GM06990 (cell line): ENCODE measurements at places on chromosomes 6 and 20.
A peak's percentile ranks its signal among the peaks of the same experiment; 100 is the strongest.

- DNase-seq: no peak
Measured at GRCh38 chr6:80674669-80675068, 568.2 kb downstream of the BCKDHB start.

DNA sequence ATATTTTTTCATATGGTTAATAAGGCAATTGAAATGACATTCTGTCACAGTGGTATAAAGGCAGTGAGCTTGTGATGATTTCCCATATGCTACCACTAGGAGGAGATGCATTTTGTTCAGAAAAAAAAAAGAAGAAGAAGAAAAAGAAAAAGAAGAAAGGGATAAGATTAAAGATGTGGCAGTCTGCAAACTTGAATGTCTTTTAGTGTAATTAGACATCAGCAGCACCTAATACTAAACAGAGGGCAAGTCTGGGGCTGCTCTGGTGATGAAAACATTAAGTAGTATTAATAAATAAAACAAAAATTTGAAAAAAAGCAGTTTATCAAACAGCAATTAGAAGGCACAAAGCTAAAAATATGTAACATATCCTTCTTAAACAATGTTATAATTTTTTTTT lies 95.4 kb upstream of the DEFB112 start:
- no peak for DNase-seq

GRCh38 chr6:37170273-37171200 lies 585 bp downstream of the PIM1 start:
- DNase-seq: no peak

- DNase-seq: no peak
Measured at GRCh38 chr20:48164566-48165400, 379.5 kb upstream of the SULF2 start.

DNA sequence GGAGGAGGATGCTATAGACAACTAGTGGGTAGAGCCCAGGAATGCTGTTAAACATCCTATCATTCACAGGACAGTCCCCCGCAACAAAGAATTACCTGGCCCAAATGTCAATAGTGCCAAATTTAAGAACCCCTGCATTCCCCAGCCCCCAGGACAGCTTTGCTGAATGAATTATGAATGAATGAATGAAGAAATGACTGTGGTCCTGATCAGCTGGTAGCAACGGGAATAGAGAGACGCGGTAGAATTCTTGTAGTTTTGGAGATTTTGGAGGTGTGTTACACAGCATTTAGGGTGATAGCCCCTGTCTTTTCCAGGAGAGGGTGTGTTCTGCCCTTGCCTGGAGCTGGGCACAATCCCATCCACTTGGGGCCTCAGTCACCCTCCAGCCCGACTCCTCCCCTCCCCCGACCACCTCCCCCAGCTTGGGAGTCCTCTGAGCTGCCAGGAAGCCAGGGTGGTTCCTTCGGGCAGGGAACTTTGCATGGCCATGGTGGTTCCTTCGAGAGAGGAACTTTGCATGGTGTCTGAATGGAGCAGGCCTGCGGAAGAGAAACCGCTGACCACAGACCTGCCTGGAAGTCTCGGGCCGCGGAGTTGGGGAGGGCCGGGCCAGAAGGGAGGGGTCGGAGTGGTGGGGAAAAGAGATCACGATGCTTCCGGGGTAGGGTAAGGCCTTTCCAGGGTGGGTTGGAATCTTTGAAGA lies 1.0 kb upstream of the HCK start:
- DNase-seq: peak; percentile 49

DNA sequence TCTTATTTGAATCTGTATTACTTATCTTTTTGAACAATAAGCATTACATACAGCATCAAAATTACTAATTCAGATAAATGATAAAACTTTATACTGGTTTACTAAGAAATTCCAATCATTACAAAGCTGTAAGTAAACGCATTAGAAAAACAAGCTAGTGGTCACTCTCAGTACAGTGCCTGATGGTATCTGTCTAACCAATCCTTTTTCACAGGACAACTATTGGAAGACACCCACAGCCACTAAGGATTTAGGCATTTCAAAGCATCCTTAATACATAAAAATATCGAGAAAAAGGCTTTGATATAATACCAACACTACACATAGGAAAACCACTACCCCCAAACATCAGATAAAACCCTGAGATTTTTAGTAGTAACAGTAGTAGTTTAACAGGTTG lies 2.6 kb downstream of the CD164 start:
- no peak for DNase-seq

DNA sequence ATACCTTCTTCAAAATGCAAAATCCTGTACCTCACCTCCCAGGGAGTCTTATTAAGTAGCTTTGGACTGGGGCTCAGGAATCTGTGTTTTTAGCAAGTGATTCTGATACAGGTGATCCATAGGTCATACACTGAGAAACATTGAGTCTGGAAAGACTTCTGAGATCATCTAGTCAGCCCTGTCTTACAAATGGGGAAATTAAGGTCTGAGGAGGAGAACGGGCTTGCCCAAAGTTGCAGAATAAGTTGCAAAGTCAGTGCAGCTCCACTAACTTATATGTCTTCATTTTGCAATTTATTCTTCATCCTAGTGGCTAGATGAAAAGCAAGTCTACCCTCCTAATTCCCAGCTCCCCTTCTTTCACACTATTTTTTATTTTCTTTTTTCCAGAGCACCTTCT lies 28.9 kb downstream of the KCNS1 start:
- no peak for DNase-seq

DNA sequence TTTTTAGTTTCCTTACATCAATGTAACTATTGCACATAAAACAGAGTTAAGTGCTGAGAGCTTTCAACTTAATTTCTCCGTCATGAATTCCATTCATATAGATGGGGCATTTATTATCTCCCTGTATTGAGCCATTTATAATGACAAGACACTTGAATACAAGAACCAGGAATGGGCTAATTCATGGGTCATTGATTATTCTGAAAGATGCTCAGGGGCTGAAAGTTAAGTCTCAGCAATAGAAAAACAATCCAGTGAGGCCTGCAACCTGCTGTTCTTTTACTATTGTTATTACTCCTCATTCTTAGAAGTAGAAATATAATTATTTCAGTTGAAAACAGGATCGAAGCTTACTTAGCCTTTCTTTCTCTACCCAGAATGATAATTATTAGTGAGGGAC lies 307.7 kb downstream of the MMUT start:
- no peak for DNase-seq

DNA sequence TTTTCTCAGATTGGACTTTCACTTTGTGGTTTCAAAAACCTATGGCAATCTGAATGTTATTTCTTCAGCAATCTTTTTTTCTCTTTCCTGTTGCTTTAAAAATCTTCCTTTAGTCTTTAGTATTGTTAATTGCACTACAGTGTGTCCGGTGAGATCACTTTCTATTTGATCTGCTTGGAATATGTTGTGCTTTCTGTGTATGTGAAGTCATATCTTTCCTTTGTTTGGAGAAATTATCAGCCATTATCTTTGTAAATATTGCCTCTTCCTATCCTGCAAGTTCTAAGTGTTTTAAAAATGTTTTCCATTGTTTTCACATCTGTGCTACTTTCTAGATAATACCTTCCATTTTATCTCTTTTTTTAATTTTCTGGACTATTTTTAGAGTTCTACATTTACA lies 171.4 kb upstream of the PRSS16 start:
- no peak for DNase-seq

DNA sequence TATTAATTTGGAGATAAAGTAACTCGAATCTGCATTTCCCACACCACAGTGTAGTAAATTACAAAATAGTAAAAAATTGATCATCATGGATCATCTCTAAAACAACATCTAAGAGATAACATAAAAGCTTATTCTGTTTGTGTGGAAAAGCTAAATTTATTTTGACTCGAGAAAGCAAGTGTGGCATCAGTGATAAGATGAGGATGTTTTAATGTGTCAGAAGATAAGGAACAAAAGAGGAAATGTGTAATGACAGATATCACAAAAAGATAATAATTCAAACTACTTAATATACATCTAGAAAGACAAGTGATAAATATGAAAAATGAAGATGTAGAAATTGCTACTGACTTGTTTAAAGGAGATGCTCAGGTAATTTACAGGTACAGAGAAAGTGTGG lies 74.1 kb downstream of the DNAH8 start:
- DNase-seq: no peak

DNA sequence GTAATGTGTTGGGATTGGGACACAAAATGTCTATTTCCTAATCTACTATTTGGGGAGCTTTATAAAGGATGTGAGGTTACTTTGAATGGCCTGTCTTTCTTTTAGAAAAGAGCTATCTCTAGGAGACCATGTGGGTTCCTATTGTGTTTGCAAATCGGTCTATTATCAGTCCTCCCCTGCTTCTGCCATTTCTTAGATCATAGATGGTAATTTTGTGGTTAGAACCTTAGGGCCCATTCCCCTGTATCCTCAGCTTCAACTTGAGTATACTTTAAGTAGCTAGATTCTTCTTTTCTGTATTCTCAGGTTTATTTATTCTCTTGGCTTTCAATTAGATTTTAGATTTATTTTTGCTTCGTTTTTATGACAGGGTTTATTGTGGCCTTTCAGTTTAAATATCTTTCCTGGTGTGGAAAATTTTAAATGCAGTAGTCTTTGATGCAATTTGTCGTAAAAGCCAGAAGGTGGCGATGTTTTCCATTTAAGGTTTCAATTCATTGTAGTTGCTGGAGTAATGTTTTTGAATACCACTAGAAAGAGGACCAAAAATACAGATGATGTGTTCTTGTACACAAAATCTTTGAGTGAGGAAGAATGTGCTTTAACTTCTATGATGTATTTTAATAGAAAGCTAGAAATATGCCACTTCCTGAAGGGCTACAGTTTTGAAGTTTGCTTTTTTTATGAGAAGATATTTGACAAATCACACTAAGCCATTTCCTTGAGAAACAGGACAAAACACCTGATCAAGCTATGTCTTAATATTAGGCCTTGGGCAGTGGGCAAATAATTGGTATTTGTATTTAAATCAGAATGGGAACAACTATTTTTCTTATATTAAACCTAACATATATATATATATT lies 20.3 kb downstream of the TBPL1 start:
- no peak for DNase-seq

- DNase-seq: no peak
Measured at GRCh38 chr6:119985952-119986736, 636.6 kb upstream of the MAN1A1 start.

GRCh38 chr20:63471981-63472831 lies at the start of gene KCNQ2:
Gene KCNQ2, minus strand, starts transcription at chr20:63472655. Its CDS starts 192 bp downstream, at chr20:63472463.
- no peak for DNase-seq

DNA sequence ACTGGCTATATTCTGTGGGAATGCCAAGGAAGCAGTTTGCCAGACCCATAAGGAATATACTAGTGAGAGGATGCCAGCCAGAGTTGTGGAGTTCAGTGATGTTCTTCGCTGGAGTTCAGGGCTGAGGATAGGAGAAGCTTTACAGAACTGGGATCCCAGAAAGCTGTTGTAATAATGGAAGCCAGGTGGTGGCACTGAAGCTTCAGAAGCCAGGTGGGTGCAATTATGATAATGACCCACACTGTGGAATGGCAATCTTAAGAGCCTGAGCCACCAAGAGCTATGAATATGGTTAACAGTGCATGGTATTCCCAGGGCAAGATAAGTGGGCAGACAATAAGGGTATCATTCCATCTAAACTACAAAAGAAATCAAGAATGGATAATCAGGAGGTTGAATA lies 25.1 kb upstream of the ENPP1 start:
- DNase-seq: no peak

DNA sequence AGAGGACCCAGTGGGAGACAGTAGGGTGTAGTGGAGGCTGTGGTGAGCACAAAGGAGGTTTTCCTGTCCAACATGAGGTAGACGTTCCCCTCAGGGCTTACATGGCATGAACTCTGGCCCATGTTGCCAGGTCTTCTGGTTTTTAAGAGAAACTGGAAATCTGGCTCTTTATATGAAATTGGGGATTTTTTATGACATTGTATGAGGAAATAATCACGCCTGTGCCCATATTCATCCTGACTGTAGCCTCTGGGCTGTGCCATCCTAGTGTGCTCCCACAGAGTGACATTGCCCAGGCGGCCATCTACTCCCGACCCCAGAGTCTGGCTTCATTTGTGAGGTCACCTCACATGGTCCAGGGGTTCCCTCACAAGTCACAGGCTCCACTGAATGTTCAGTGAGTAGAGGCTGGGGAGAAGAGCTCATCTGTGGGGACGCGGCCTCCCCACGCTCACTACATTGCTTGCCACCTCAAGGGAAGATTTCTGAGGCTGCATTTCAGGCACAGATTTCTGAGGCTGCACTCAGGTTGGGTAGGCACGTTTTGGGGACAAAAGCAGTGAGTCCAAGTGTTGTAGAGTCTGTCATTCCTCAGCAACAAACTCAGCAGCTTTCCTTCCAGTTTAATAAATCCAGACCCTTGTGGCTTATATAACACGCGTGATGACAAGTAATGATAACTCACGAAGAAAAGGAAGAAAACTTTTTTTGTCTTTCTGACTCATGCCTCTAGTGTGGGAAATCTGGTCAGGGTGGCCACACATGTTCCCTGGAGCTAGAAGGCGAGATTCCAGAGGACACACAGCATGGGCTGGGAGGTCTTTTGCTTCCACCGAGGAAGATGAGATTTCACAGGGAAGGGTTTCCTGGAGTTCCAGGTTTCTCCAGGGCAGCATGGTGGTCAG lies 41.7 kb downstream of the SLC24A3 start:
- DNase-seq: no peak

DNA sequence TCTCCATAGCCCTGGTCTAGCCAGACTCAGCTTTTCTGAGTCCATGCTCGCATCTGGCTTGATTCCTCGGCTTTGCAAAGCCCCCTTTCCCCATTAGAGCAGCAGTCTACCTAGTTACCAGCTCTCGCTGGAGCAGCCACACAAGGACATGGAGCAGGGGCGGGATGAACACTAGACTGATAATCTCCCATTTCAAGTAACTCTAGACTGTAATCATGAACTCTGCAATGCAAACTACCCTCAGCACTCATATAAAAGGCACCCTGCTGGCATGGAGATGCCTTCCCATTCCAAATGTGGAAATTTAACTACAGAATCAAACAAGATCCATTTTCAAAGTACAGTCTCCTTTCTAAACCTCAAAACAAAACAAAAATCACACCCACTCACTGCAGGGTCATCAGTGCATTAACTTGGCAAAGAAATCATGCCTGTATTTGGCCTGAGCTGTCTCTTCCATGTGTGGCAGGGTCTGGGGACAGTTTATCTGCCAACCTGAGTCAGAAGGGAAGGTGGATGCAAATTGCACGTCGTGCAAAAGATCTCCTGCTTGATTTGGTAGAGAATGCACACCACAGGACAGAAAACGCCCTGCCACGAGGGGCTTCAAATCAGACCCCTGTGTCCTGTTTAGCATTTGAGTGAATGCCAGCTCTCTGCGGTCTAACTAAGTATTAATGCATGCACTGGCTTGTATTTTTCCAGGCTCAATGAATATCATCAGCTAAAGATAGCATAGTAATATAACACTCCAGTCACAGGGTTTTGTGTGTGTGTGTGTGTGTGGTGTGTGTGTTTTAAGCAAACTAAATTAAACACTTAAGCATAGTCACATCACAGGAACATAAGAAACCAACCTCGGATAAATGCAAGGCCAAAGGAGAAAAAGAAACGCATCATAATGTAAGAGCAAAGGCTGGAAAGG lies 85.3 kb downstream of the MYLK4 start:
- DNase-seq: no peak

- DNase-seq: no peak
Measured at GRCh38 chr6:37481711-37482605, 17.7 kb downstream of the CCDC167 start.
